ENCODE measurements at places on chromosomes 12 and 14.
A peak's percentile ranks its signal among the peaks of the same experiment; 100 is the strongest.

GRCh38 chr12:56288705-56289387, 11.3 kb downstream of the CS start:
- no peak for DNase-seq

DNA sequence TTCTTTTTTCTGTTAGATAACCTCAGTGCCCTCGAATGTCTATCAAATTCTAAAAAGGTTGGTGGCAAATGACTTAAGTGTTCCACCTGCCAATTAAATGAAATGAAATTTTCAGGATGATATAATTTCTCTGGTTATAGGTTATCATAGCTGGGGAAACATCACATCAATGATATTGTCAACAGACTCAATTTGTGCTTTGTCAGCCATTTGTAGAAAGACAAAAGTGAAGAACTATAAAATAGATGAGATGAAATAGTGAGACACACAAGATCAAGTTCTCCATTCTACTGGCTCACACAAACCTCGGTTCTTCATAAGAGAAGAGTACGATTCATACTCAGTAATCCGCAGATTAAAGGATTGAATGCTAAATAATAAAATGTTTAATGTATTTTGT, 1443.2 kb upstream of the FLRT2 start:
- no peak for DNase-seq

GRCh38 chr12:46267575-46267824, 1.3 kb downstream of the SLC38A1 start:
- peak; percentile 66 for DNase-seq

DNA sequence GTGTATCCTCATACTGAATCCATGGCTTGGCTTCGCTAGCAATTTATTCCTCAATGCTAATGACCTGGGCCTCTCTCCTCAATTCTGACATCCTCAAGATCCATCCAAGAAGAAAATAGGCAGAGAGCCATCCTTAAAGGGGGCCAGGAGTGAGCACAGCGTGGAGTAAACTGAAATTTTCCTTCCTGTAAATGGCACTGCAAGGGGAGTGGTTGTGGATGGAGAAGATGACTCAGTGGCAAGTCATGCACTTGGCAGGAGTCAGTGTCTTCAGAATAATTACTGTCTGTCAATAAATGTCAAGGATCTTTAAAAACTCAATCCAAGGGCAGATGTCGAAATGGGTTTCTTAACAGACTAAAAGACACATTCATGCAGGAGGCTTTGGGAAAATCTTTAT, 88.0 kb upstream of the TMEM132C start:
- DNase-seq = no peak

GRCh38 chr12:50400104-50400637, 514 bp upstream of the LARP4 start:
- DNase-seq = no peak

GRCh38 chr14:86935241-86935885, 1057.6 kb downstream of the GALC start:
- no peak for DNase-seq

- no peak for DNase-seq
Observed at GRCh38 chr12:124759841-124760503, 103.7 kb downstream of the SCARB1 start.

- DNase-seq = no peak
Observed at GRCh38 chr14:41349289-41349910, 257.3 kb upstream of the LRFN5 start.

- DNase-seq = no peak
Observed at GRCh38 chr14:53663709-53664108, 292.9 kb downstream of the BMP4 start.

DNA sequence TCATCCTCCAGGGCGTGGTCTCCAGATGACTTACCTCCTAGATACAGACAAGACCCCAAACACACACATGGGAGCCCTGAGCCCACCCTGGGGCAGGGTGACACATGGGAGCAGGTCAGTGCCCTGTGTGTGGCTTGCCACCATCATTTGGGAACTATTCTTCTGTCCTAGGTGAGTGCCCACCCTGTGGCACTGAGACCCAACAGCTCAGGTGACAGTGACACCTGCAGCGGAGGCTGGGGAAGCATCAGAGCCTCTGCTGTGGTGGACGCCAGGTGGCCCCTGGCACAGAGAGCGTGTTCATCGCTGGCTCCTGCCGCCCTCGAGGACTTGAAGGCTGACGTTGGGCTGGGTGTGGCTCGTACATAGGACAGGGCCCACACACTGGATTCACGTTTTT, 23.0 kb downstream of the SFSWAP start:
- DNase-seq = no peak

DNA sequence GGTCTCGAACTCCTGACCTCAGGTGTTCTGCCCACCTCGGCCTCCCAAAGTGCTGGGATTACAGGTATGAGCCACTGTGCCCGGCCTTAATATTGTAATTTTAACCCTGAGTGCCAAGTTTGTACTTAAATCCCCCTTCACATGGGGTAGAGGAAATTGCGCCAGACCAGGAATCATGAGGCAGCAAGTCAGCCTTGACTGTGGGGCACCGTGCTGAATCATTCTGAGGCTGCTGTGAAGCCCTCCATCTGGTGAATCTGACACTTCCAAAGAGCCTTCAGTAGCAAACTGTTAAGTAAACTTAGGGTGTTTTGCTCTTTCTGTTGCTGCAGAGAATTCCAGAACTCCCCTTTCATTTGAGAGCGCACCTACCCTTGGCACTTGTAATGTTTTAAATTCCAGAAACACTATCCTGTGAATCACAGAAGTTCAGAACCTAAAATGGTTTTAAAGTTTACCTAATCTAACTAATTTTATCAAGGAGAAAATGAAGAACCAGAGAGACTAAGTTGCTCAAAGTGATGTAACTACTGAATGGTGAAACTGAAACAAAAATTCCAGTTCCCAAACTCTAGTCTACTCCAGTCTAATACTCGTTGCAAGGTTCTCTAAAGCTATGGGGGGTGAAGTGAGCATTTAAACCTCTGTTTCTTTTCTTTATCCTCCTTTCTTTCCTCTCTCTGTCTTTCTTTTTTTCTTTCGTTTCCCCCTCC, 7.5 kb downstream of the HEBP1 start:
- DNase-seq = no peak

- DNase-seq = no peak
Observed at GRCh38 chr14:68523989-68524725, 268.7 kb downstream of the ZFP36L1 start.

DNA sequence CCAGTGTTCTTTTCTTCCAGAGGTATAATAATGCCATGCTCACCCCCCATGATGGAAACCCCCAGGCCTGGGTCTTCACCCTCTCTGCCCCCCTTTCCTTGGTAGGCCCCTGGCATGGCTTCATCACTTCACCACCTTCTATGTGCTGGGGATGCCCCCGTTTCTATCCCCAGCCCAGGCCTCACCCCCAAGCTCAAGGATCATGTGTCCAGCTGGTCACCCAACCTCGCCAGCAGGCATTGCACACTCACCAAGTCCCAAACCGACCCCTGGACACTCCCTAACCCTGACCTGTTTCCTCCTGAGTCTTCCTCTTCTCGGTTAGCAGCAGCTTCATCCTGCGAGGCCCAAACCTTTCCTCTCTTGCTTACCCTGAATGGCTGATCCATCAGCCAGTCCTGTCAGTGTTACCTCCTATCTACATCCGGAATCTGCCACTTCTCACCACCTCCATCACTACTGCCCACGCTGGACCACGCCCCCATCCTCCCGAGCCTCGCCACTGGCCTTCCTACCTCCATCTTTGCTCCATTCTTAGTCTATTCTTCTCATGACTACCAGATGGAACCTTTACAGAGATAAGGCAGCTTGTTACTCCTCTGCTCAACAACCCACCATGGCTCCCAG, 69.0 kb downstream of the MVK start:
- DNase-seq = no peak

- no peak for DNase-seq
Observed at GRCh38 chr12:123055281-123055766, 74.8 kb downstream of the ARL6IP4 start.

GRCh38 chr14:70289138-70289537, 70.3 kb downstream of the COX16 start:
- DNase-seq = peak; percentile 77

- DNase-seq = peak; percentile 87
Observed at GRCh38 chr12:116559162-116559935, at the start of gene MAP1LC3B2. TSS of gene MAP1LC3B2 (plus strand) at chr12:116559381. CDS start at chr12:116575943, 16,562 bp downstream.
